ENCODE measurements at places on chromosomes 6 and 20.

GRCh38 chr6:95687839-95688238 lies 110.5 kb downstream of the MANEA start:
- DNase-seq = no peak

- no peak for DNase-seq
Observed at GRCh38 chr6:14353798-14354197, 236.2 kb downstream of the CD83 start.

DNA sequence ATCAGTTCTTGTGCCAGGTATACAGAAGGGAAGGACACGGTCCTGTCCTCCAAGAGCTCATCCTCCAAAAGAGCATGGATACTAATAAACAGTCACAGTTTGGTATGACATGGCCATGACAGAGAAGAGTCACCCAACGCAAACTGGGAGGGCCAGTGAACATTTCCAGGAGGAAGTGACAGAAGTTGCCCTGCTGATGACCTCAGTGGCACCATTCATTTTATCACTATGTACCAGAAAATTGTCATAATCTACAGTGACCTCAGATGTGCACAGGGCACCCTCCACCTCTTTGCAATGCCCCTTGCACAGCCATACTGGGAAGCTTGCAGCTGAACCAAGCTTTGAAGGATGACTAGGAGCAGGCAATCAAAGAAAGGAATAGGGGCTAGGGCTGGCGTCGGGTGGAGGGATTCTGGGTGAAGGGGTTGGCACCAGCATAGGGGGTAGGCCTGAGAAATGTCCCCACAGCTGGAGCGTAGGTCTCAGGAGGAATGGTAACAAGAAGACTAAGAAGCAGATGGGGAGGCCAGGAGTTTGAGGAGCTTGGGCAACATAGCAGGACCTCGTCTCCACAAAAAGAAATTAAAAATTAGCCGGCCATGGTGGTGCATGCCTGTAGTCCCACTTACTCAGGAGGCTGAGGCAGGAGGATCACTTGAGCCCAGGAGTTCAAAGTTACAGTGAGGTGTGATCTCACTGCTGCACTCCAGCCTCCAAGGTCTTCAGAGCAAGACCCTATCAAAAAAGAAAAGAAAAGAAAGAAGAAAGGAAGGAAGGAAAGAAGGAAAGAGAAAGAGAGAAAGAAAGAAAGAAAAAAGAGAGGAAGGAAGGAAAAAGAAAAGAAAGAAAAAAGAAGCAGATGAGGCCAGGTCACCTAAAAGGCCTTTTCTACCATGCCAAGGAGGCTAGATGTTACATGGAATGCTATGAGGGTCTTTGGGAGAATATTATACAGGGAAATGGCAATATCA lies 65.3 kb upstream of the SNX9 start:
- no peak for DNase-seq

GRCh38 chr6:24332317-24332716 lies 25.5 kb downstream of the DCDC2 start:
- no peak for DNase-seq

GRCh38 chr6:166566026-166567011 lies 20.2 kb downstream of the RAMACL start:
- no peak for DNase-seq

DNA sequence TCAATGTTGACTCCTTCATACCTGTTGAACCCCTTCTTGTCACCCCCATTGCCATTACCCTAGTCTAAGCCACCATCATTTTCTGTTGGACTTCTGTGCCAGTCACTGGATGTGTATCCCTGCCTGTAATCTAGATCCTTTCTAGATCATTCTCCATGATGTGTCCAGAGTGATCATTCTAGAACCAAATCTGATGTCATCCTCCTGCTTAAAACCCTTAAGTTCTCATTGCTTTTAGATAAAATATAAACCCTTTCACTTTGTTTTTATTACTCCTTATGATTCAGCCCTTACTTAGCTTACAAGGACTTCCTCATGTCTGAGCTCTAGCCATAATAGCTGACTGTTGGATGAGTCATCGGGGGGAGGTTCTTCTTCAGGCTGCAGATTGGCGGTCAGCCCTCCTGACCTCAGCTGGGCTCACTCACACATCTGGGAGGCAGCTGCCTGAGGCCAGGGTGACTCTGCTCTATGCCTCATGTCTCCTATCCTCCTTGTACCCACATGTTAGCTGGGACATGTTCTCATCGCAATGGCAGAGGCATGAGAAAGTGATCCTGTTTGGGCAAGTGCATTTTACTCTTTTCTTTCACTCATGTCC lies 287.6 kb downstream of the ESR1 start:
- no peak for DNase-seq

GRCh38 chr20:17503301-17504065 lies 27.7 kb downstream of the BFSP1 start:
- DNase-seq = no peak

- DNase-seq = no peak
Observed at GRCh38 chr6:163620670-163621330, 206.3 kb downstream of the QKI start.

GRCh38 chr6:96899019-96899418 lies 1.3 kb upstream of the NDUFAF4 start:
- DNase-seq = no peak

- DNase-seq = no peak
Observed at GRCh38 chr20:9759392-9759791, 79.5 kb downstream of the PAK5 start.

- DNase-seq = no peak
Observed at GRCh38 chr6:49980898-49981297, 11.5 kb upstream of the DEFB113 start.

DNA sequence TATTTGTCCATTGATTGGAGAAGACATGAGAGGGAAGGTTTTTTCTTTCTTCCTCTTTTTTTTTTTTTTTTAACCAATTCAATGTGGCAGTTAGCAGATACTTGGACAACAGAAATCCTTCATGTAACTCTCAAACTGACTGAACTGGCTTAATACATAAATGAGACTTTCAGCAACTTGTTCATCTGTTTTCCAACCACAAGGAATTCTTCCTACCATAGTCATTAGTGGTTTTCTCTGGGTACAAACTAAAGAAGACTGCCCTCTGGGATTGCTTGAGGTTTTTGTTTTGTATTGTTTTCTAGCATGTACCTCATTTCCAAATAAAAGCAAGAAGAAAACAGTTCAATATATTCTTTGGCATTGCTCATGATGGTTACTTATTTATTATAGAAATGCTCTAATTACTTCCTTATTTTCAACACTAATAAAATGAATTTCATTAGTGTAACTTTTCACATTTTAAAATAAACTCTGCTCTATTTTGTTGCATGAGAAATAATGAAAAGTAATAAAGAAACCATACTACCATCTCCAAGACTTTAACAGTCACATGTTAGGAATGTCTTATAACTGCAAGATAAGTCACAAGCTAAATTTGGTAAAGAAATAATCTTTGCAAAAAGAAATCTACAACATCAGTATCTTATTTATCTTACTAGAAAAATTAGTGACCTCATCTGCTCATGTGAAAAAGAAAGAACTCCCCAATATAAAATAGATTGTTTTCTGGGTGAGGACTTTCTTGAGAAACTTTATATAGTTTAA lies 52.0 kb downstream of the ME1 start:
- no peak for DNase-seq

DNA sequence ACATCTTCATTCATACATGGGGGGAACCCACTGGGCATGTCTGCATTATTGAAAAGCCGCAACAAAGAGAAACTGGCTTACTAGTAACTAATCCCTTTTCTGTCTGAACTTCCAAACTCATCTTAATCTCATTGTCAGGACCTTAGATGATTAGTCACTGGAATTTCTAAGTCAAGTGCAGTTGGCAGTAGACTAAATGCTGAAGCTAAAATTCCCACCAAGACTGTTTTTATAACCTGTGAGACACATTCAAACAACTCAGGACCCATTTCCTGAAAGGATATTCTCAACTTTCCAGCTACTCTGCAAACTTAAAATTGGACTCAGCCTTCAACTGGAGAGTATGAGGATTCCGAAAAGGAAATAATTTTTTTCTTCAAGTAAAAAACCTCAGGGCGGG lies 94.8 kb upstream of the SCAF8 start:
- no peak for DNase-seq

DNA sequence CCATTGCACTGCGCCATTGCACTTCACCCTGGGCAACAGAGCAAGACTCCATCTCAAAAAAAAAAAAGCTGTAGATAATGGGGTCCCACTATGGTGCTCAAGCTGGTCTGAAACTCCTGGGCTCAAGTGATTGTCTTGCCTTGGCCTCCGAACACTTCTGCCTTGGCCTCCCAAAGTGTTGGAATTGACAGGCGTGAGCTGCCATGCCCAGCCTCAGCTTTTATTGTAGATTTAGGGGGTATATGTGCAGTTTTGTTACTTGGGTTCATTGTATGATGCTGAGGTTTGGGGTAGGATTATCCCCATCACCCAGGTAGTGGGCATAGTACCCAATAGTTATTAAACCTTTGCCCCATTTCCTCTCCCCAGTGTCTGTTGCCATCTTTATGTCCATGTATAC lies 11.4 kb downstream of the HSPA1B start:
- DNase-seq = no peak
